NCI-H69 (cell line): ENCODE measurements at places on chromosomes 3 and 15.

- DNase-seq, result no peak
Measured at GRCh38 chr3:15783361-15783969, 14.3 kb downstream of the ANKRD28 start.

DNA sequence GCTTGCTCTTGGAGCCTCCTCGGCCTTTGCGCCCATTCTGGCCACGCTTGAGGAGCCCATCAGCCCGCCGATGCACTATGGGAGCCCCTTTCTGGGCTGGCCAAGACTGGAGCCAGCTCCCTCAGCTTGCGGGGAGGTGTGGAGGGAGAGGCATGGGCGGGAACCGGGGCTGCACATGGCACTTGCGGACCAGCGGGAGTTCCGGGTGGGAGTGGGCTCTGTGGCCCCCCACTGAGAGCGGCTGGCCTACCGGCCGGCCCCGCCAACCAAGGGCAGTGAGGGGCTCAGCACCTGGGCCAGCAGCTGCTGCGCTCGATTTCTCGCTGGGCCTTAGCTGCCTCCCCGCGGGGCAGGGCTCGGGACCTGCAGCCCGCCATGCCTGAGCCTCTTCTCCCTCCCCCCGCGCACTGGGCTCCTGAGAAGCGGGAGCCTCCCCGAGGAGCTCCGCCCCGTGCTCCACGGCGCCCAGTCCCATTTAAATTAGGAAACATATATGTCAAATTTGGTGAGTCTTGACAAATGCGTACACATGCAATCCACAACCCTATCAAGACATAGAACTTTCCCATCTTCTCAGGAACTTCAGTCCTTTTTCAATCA, 97.6 kb upstream of the CNTN3 start:
- DNase-seq, result no peak

- DNase-seq, result no peak
Measured at GRCh38 chr3:128285042-128285966, 132.0 kb downstream of the EEFSEC start.

DNA sequence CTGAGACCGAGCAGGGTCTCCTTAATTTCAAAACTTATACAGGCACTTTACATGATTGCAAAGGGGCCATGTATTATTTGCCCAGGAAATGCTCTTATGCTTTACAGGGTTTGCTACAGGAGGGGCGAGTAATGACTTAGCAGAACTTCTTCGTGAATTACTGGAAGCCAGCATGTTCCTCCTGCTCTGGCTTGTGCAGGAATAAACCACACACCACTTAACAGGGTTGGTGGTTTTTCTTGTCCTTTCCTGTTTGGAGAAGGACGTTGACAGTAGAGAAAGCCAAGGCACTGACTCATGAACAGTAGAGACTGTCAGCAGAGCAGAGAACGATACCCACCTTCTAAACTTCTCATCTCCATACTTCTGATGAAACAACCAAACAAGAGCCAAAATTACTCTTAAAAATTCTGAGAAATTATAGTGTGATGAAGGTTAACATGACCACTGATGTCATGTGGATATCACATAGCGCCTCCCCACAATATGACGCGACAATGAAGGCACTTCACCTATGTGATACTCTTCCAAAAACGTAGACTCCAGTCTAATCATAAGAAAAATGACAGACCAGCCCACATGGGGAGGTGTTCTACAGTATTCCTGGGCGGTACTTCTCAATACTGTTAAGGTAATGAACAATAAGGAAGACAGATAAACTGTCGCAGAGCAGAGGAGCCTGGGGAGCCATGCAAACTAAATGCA, 24.7 kb upstream of the MCTP2 start:
- DNase-seq, result no peak
